NCI-H1930 (cell line): ENCODE measurements at places on chromosomes 5 and 9.

DNA sequence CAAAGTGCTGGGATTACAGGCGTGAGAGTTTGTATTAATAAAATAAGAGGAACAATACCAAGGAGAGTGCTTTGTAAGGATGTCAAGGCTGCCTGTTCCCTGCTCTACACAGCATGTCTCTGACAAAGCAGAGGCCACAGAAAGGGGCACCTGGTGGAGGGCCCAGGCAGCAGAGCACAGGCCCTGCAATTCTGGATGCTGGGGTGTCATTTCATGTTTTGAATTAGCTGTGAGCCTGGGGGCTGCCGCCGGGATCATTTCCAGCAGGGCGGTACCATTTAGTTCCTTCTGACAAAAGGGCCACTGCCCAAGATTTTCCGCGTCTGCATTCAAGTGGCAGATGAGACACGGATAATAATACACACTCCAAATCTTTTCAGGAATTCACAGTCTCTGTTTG is 396.9 kb downstream of the GADD45G start:
- DNase-seq: no peak

DNA sequence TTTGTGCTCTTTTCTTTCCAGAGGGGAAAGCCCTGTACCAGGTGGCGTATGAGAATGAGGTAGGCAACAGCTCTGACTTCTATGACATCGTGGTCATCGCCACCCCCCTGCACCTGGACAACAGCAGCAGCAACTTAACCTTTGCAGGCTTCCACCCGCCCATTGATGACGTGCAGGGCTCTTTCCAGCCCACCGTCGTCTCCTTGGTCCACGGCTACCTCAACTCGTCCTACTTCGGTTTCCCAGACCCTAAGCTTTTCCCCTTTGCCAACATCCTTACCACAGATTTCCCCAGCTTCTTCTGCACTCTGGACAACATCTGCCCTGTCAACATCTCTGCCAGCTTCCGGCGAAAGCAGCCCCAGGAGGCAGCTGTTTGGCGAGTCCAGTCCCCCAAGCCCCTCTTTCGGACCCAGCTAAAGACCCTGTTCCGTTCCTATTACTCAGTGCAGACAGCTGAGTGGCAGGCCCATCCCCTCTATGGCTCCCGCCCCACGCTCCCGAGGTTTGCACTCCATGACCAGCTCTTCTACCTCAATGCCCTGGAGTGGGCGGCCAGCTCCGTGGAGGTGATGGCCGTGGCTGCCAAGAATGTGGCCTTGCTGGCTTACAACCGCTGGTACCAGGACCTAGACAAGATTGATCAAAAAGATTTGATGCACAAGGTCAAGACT is 10.3 kb downstream of the PCYOX1L start:
- DNase-seq: no peak

DNA sequence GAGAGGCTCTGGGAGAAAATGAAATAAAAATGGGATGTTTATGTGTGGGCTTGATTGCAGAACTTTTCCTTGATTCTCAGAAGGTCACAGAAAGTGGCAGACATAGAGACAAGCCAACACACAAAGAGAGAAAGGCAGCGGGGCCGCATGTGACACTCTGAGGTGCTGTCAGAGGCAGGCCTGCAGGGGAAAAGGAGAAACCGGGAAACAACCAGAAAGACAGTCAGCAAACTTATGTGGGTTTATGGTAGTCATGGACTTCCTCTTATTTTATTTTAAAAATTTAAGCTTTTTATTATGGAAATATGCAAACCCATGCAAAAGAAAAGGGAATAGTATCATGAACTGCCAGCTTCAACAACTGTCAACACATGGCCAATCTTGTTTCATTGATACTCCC is 16.3 kb upstream of the IGFBPL1 start:
- no peak for DNase-seq

- no peak for DNase-seq
These were observed 402 bp downstream of the BRD8 start for GRCh38 chr5:138177941-138178515.

DNA sequence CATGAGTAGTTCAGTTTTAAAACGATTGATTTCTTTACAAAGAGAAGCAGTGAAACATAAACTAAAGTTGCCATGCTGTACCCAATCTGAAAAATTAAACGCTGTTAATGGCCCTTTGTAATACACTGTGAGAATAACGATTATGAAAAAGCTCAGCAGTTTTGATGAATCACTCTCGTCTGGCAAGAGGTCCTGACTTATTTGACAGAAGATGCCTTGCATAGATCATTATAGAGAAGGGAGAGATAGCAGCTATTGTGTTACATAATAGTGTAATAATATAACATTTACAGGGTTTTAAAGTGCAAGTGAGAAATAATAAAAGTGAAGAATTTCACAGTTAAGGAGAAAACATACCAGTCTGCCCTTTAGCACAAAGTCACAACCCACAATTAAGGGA is 361.5 kb upstream of the CDH10 start:
- DNase-seq: no peak

- no peak for DNase-seq
These were observed 8.2 kb upstream of the FABP6 start for GRCh38 chr5:160221082-160221481.

DNA sequence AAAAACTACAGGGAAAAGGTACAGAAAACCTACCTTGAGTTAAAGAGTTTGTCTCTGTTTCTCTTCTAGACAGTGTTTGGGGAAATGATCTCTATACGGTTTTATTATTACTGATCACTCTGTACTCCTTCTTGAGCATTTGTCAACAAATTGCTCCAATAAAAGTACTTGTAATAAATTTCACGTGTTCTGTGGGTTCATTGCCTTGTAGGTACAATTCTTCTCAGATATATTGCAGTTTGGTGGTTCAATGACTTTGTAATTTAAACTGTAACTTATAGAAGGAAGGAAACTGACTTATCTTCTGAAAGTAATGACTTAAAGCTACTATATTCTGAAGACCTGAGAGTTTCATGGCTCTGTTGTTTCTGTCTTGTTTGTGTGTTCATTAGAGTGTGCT is 319.9 kb upstream of the PCSK5 start:
- no peak for DNase-seq

DNA sequence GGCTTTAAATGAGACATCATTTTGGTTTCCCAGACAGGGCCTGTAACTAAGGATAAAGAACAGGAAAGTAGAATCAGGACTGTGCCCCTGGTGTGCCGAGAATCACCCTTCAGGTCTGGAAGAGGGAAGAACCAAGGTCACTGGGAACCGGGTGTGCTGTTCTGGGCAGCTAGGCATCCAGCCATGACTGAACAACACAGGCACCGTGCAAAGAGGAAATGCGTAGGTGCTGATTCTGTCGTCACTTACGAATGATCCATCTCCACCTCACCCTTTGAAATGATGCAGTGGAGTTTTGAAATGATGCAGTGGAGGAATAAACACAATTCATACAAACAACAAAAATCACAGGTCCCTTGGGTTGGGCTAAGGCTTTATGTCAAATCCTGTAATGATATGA is 64.4 kb downstream of the MAP1B start:
- no peak for DNase-seq

DNA sequence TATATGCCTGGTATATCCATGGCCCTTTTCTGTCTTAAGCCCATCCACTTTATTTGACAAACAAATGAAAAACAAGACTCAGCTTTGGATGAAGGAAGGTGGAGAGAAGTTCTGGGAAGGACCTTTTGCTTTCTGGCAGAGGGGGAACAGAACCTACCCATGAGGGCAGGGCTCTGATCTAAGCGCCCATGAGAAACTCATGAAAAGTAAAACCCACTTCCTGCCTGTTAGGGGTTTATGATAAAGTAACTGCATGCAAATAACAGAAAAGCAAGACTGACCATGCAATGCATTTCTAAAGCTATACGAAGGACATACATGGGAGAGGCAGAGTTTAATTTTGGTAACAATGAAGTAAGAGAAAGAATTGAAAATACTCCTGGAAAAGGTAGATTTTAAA is 181.9 kb upstream of the ADRA1B start:
- DNase-seq: no peak

DNA sequence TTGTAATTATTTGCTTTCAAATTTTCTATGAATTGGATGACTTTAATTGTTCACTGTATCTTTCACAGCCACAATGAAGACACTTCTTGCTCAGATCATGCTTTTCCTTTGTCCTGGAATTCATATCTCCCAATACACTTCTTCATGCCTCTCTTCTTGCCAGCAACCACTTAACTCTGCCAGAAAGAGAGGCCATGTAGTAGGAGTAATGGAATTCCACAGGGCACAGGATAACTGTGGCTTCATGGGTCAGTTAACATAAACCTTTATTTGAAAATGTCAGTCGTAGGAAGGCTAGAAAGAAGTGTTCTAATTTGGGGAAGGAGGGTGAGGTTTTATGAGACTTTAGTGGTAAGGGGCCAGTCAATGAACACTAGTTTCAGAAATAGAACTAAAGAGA is 190.3 kb downstream of the TMEM167A start:
- DNase-seq: no peak

DNA sequence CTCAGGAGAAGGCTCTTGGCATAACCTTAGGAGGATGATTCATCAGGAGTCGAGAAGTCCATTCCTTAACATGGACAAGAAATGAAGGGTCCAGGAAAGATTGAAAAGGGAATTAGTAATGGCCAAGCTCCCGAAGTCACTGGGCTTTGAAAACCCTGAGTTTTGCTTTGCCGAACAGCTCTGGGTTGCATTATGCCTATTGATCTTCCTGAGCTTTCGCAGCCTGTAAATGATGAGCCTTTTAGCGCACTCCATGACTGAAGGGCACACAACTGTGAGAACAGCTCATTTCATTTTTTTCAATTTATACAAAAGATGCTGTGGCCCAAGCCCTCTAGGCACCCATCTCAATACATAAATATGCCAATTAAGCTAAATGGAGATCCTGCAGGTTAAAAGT is 25.0 kb upstream of the PUM3 start:
- DNase-seq: no peak

DNA sequence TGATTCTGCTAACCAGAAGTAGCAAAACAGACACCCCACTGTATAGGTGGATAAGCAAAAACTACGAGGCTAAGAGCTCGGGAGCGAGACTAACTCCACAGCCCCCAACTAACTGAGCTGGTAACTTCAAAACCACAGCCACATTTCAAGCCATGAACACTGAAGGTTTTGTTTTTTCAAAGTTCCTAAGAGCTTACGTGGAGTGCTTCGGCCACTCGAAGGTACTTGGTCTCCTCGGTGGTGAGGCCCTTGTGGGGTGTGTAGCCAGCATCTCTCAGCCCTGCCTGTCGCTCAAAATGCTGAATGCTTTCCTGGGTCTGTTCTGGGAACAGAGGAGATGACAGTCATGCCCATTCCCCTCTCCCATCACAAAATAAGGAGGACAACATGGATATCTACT is 11.1 kb downstream of the KIAA1191 start:
- DNase-seq: no peak

- no peak for DNase-seq
These were observed 101.9 kb downstream of the MTRR start for GRCh38 chr5:7970816-7971215.

DNA sequence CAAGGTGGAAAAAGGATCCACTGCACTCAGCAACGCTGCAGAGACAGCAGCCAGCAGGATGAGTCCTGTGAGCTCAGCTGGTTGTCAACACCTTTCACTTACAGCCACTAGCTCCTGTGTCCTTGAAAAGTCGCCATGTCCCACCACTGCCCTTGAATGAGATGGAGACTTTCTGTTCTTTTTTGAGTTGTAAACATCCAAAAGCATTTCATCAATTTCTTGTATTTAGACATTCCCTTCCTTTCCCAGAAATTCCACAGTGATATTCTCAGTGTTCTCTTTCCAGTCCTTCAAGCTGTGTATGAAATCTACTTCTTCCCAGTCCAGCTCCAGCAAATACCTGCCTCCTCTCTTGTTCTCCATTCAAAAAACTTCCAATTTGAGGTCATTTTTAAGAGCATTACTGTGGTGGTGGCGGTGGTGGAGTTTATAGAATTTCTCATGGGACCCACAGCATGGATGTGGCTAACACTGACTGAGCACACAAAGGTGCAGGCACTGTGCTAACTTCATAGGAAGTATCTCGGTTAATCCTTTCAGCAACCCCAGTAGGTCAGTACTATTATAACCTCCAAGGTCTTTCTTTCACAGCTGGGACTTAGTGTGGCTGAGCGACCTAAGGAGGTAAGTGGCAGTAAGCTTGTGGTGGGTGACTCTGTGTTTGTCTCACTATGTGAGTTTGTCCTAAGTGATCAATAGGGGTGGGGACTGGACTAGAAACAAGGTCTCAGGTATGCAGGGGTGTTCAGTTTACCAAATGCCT is 15.0 kb upstream of the GPX3 start:
- DNase-seq: no peak

DNA sequence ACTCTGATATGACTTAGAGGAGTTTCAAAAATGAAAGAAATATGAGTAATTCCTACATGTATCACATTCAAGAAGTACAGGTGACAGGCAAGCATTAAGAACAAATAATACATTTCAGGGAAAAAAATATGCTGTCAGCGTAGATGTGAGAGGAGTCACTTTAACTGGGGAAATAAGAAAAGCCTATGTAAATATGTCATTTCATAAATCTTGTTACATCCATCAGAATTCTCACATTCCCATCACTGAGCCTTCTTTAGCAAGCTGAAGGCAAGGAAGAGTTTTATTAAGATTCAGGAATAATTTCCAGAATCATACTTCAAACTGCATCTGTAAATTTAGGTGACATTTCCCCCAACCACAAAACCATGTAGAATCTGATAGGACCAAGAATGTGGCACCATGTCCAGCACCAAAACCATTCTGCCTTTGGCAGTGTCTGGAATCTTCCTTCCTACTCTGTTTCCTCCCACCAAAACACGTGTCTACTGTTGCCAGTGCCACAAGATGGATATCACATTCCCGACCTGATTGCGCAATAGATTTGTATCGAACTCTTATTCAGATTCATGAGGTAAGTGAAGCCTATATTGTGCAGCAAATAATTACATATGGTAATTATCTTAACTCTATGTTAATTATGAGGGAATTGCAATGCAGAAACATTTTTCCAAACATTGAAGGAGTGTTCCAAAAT is 690.9 kb downstream of the ISL1 start:
- no peak for DNase-seq

DNA sequence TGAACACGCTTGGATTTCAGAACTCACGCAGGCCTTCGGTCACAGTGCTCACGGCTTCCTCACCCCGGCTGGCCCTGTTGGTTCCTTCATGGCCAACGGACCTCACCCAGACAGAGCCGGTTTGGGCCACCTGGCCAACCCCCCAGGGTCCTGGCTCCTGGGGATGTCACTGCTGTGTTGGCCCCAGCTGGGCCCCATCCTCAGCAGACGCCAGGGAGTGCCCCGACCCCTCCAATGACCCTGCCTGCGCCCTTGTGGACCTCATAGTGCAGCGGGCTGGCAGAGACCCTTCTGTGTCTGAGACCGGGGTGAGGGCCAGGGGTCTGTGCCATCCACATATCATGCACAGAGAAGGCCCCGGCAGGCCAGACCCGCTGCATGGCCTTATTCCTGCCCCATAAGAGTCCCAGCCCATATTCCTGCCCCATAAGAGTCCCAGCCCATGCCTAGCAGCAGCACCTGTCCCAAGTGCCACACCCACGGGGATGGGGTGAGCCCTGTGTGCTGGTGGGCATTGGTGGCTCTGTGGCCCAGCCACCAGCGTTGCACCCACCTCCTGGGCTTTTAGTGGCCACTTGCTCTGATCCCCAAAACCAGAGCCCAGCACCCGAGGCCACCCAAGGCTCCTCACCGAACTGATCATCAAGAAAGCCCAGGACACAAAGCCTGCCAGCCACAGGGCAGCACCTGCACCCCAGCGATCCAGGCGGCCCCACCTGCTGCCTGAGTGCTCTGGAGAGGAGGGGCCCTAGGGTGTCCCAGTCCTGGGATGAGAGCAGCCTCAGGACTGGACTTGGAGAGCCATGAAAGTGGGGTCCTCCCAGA is 1.3 kb upstream of the LPCAT1 start:
- DNase-seq: no peak
